ENCODE measurements at places on chromosomes 3 and 15.

DNA sequence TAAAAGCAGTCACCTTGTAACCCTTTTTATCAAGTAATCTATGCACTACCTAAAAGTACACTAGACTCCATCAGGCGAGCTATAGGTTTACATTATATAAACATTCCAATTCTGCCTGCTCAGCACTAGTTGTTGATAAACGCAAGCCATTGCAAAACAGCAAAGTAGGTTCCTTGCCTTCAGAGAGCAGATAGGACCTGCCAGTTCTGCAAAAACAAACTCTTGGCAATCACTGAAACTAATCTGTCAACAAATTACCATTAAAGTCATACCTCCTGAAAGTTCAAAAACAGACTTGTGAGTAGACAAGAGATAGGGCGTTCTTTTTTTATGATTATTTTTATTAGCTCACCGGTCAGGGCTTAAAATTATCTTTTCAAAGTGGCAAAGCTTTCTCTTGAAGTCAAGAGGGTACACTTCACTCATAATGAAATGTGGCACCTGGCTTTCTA, 392.5 kb downstream of the FOXP1 start:
- DNase-seq: no peak

DNA sequence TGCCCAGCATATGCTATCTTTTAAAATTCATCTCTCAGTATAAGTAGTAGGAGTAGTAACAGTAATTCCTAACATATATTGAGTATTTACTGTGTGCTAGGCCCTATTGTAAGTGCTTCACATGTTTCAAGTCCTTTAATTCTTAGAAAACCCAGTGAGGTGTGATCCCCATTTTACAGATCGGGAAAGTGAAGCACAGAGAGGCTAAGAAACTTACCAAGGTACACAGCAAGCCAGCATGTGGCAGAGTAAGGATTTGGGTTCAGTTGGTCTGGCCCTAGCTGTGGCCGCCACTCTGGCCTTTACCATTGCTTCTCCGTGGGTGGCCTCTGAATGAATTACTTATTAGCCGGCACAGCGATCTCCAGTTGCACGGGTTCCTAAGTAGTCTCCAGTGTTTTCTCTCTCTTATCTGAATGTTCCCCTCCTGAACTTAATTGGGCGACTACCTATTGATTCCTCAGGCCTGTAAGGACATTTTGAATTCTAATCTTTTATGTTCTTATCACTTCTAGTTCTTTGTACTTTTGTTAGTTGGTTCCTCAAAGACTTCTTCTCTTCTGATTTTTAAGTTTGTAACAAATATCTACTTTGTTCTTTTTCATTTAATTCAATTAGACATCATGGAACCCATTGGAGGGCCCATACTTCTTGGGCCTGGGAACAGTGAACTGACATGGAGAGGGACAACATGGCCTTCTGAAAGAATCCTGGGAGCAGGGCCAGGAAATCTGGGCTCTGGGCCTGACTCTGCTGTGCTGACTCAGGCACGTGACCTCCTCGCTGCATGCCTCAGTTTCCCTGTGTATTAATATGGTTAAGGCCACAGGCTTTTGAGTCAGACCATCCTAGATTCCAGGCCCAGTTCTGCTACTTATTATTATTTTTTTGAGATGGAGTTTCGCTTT, 11.6 kb downstream of the CLCN2 start:
- no peak for DNase-seq

DNA sequence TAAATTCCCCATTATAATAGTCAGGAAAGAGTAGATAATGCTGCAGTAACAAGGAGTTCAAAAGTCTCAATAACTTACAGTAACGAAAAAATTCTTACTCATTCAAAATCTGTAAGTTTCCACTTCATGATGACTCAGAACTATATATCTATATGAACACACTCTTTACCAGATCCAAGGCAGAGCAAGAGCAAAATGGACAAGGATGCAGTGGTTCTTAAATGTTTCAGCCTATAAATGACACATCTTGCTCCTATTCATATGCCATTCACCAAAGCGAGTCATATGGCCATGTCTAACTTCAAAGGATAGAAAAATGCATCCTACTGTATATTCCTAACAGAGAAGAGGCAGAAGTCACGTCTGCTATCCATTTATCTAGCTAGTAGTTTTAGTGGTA, 787.7 kb downstream of the NAALADL2 start:
- DNase-seq: no peak

- DNase-seq: no peak
Observed at GRCh38 chr3:15924914-15925313, 127.1 kb upstream of the ANKRD28 start.

DNA sequence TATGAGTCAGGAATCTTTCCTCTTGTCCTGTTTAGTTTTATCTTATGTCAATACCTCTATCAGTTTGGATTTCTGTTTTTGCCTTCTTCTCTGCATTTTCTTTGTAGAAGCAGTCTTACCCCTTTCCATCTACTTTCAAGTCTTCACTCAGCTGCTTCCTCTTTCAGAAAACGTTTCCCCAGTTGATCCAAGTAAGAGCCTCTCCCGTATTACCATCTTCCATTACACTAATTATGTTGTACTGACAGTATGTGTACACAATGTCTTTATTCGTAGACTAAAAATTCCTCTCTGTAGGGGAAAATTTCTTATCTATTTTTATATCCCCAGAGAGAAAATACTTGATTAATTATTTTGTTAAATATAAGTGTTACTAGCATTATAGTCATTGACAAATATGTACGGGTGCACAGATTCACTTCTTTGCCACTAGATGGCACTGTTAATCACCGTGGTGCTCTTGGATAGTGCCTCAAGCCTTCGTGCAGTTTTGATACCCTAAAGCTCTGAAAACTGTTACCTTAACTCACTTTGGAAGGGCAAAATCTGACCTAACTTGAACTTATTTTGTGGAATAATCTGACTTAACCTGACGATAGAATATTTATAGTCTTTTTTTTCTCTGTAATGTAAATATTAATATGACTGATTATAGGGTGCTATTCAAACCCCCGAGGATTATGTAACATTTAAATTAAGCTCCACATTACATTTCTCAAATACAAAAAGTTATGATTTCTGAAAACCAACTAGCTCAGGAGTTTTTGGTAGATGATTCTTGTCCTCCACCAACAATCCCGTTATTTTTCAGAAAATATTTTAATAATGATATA, 74.2 kb upstream of the POU1F1 start:
- peak; percentile 6 for DNase-seq

- no peak for DNase-seq
Observed at GRCh38 chr15:44738340-44738984, 2.1 kb downstream of the TRIM69 start.

- DNase-seq: no peak
Observed at GRCh38 chr3:112090887-112091586, 4.8 kb downstream of the C3orf52 start.

- no peak for DNase-seq
Observed at GRCh38 chr3:66492672-66493071, 8.2 kb downstream of the LRIG1 start.

- no peak for DNase-seq
Observed at GRCh38 chr3:38455639-38456430, 2.1 kb downstream of the ACVR2B start.

DNA sequence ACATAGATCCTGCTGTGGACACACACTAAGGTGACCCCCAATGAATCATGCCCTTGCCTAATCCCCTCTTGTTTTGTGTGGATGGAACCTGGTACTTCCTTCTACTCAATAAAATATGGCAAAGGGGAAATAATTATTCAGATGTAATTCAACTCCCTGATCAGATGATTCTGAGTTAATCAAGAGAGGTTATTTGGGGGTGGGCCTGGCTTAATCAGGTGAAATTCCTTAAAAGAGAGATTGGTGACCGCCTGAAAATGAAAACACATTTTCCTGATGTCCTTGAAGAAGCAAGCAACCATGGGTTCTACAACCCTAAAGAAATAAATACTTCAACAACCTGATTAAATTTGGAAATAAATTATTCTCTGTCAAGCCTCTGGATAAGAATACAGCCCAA, 8.3 kb upstream of the SLITRK3 start:
- DNase-seq: no peak

GRCh38 chr3:75978686-75979085, 193.3 kb upstream of the ZNF717 start:
- DNase-seq: no peak

GRCh38 chr3:129310111-129311011, 31.7 kb downstream of the HMCES start:
- DNase-seq: no peak

- DNase-seq: no peak
Observed at GRCh38 chr3:185712337-185712736, 112.5 kb downstream of the IGF2BP2 start.

- DNase-seq: no peak
Observed at GRCh38 chr3:10468613-10469354, 36.6 kb downstream of the ATP2B2 start.

GRCh38 chr3:99351122-99351521, 287.3 kb upstream of the COL8A1 start:
- no peak for DNase-seq

GRCh38 chr3:25036633-25037032, 391.4 kb upstream of the RARB start:
- no peak for DNase-seq

DNA sequence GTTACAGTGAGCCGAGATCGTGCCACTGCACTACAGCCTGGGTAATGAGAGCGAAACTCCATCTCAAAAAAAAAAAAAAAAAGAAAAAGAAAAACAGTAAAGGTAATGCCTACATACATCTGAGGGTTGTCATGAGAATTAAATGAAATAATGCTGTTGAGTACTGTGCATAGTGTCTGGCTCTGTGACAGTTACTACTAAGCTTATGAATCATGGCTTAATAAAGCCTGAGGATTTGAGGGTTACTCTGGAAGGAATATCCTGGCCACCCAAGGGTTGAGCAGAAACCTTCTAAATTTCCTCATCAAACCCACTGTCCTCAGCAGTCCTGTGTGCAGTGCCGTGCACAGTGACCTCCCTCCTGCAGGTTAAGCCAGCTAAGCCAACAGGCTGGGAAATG, 26.8 kb upstream of the ELP6 start:
- DNase-seq: no peak

DNA sequence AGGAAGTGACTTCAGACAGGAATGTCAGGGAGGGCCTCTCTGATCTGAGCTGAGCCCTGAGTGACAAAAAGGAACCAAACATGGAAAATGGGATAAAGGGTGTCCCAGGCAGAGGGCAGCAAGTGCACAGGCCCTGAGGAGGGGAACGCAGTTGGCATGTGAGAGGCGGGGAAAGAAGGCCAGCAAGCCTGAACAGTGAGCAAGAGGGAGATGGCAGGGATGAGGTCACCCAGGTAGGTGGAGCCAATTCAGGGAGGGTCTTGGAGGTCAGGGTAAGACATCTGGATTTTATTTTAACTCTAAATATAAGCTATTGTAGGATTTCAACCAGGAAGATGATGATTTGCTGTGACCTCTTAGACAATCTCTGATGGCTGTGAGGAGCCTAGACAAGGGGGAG, 167.7 kb downstream of the LRTM1 start:
- no peak for DNase-seq

GRCh38 chr3:73572368-73572767, 52.4 kb downstream of the PDZRN3 start:
- no peak for DNase-seq

GRCh38 chr3:72587282-72587681, 261.0 kb downstream of the SHQ1 start:
- no peak for DNase-seq

GRCh38 chr3:49927798-49928197, 1.8 kb downstream of the MON1A start:
- DNase-seq: no peak

DNA sequence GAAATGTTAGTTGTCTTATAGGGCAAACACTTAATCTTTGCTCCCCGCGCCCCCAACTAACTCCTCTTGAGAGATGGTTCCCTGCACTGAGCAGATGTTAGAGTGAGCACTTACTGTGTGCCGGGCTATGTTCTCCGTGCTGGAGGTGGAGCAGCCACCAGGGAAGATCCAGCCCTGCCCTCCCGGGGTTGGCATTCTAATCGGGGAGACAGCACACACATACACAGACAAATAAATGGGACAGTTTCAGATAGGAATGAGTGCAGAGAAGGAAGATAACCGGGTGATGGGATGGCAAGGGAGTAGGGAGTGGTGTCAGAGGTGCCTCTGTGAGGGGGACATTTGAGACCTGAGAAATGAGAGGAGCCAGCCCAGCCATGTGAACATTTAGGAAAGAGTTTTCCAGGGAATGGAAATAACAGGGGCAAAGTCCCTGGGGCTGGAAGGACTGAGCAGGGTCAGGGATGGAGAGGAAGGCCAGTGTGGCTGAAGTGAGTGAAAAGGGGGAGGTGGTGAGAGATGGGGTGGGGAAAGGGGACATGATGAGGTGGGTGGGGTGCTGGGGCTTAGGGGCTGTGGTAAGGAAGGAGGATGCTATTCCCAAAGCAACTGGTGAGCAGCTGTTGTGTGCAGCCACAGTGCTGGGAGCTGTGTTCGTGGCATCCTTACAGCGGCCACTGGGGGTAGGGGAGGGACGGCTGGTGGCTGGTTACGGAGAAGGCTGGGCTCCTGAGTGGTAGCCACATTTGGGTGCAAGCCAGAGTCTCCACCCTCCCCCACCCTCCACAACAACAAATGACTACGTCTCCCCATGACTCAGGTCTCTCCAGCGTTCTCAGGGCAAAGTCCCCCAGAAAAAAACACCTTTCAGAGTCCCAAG, 15.4 kb upstream of the FGD5 start:
- peak; percentile 29 for DNase-seq

GRCh38 chr15:99932676-99933402, 199.6 kb upstream of the LYSMD4 start:
- no peak for DNase-seq

- no peak for DNase-seq
Observed at GRCh38 chr3:38616658-38617057, 32.8 kb downstream of the SCN5A start.

- no peak for DNase-seq
Observed at GRCh38 chr3:38533285-38533976, 37.3 kb downstream of the EXOG start.

DNA sequence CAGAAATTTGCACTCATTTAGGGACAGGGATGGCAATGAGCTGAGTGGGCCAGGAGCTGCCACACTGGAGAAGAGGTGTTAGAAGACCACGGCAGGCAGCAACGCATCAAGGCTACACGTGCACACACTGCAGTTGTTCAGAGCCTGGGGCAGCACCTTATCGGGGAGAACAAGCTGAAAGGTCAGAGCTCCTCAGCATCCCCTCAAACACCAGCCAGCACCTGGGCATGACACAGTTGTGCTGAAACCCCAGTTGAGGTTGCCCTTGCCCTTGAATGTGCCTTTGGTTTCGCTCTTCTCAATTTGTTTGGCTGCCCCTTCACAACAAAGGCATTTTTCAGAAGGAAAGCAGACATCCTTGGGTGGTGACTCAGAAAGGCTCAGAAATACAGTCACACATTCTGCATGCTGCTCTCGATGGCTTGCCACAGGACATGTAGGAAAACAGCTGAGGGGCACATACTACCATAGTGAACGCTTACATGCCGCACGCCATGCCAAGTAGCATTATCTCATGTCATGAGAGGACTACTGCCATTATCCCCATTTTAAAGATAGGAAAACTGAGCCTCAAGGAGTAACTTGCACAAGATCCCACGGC, 57.6 kb downstream of the ST8SIA2 start:
- DNase-seq: no peak

- DNase-seq: no peak
Observed at GRCh38 chr3:120125992-120126391, 31.7 kb upstream of the GSK3B start.

- peak; percentile 13 for DNase-seq
Observed at GRCh38 chr3:45182915-45183871, 37.0 kb upstream of the CDCP1 start.

- DNase-seq: no peak
Observed at GRCh38 chr15:91254766-91255165, 154.7 kb downstream of the SV2B start.

- DNase-seq: no peak
Observed at GRCh38 chr15:26873846-26874245, 7.0 kb downstream of the GABRA5 start.

- DNase-seq: peak; percentile 34
Observed at GRCh38 chr15:52103217-52104207, 9.1 kb downstream of the BCL2L10 start.
